NCI-H1694 (cell line): ENCODE measurements at places on chromosomes 5 and 9.

GRCh38 chr5:137501846-137502406, 2.8 kb upstream of the SPOCK1 start:
- no peak for DNase-seq

DNA sequence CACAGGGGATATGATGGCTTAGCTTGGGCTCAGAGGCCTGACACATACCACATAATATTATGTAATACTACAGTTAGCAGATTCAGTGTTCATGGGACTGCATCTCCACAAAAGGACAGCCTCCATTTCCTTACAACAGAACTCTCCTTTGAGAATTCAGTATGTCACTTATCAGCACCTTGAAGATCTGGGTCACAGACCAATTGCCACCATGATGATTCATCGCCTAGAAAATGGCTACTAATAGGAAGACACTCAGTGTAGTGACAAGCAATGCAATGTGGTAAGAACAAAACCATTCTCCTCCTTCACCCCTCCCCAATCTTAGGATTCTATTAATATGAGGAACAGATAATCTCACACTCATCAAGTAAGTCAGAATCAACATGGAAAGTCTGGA, 38.7 kb upstream of the PRLR start:
- no peak for DNase-seq

GRCh38 chr5:57540823-57541222, 58.2 kb upstream of the ACTBL2 start:
- no peak for DNase-seq

- no peak for DNase-seq
These were observed 9.9 kb upstream of the PALM2AKAP2 start for GRCh38 chr9:109770101-109770500.

GRCh38 chr5:130000460-130000859, 96.2 kb downstream of the CHSY3 start:
- DNase-seq = no peak
